ENCODE measurements at places on chromosomes 12 and 14.
A peak's percentile ranks its signal among the peaks of the same experiment; 100 is the strongest.

GRCh38 chr14:89325299-89325883 is 91.6 kb downstream of the FOXN3 start:
- DNase-seq, result no peak

- no peak for DNase-seq
Observed at GRCh38 chr14:91299121-91300115, 54.9 kb upstream of the GPR68 start.

- DNase-seq, result no peak
Observed at GRCh38 chr14:73754911-73755360, 40.8 kb upstream of the PNMA1 start.

GRCh38 chr12:67220065-67220464 is 49.1 kb upstream of the CAND1 start:
- no peak for DNase-seq

GRCh38 chr12:46472893-46473633 is 100.5 kb upstream of the SLC38A2 start:
- DNase-seq, result peak; percentile 23

- no peak for DNase-seq
Observed at GRCh38 chr12:103819312-103819711, 21.7 kb downstream of the NT5DC3 start.

- no peak for DNase-seq
Observed at GRCh38 chr12:119528241-119528640, 65.3 kb upstream of the TMEM233 start.

- DNase-seq, result peak; percentile 91
Observed at GRCh38 chr12:117685110-117685926, 283.5 kb downstream of the KSR2 start.

DNA sequence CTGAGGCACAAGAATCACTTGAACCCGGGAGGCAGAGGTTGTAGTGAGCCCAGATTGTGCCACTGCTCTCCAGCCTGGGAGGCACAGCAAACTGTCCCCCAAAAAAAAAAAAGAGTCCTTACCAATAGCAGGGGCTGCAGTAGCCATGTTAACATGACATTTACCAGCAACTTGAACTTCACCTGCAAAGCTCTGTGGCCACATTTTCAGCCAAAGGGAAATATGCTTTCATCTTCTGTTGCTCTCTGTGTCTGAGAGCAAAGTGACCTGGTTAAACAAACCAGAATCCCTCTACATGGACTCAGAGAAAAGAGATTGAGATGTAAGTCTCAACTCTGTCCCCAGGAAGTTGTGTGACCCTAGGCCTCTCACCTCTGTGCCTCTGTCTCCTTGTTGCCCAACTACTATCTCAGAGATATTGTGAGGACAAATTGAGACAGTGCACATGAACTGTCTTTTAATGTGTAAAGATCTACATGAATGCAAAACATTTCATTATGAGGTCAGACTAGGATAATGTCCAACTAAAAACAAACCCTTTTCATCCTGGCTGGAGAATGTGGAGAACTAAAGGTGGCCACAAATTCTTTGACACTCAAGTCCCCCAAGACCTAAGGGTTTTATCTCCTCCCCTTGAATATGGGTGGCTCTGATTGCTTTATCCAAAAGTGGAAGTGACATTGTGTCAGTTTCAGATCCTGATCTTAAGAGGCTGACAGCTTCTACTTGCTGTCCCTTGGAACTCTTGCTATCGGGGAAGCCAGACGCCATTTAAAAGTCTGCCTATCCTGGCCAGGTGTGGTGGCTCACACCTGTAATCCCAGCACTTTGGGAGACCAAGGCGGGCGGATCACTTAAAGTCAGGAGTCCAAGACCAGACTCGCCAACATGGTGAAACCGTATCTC is 24.7 kb upstream of the P2RX4 start:
- DNase-seq, result no peak

DNA sequence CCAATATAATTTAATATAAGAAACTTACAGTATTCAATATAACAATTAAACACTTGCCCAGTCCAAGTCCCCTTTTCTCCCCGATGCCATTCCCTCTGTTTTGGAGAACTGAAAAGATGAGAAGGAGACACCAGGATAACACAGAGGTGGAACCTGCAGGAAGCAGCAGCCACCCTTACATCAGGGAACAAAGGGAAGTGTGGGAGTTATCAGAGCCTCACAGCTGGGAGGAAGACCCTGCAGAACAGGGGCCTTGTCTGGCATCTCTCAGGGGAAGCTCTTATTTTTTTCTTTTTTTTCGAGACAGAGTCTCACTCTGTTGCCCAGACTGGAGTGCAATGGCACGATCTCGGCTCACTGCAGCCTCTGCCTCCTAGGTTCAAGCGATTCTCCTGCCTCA is 52.6 kb downstream of the CALM1 start:
- no peak for DNase-seq

- DNase-seq, result peak; percentile 63
Observed at GRCh38 chr14:73242357-73242901, 5.1 kb downstream of the PAPLN start.

GRCh38 chr14:22194664-22195063 is 394.4 kb downstream of the DAD1 start:
- DNase-seq, result no peak

DNA sequence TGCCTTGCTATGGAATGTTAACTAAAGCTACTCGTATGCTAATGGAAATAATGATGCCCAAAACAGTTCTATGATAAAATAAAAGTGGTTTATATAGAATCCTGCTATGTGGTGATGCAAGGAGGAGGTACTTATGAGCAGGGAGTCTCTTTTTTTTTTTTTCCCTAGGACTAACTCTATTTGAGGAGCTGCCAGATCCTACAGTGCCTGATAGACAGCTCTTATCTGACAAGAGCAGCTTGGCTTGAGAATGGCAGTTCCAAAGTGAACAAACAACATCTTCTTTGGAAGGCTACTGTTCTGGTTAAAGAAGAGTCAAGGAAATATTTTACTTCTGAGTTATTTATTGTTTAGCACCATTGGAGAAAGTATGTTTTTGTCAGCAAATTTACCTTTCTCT is 10.2 kb upstream of the ACSM4 start:
- DNase-seq, result no peak

DNA sequence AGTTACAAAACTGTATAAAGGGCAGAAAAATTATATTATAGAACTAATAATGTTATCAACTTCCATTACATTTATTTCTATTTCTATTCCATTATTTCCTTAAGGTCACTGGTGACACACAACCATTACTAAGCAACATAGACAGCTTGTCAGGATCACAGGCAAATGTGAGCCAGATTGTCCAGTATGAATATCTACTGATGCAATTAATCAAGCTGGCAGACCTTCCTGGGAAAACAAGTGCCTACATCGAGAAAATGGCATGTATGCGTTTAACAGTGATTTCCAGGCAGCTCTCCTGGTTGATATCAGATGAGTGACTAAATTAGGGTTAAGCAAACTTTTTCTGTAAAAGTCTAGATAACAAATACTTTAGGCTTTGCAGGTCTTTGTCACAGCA is 36.9 kb upstream of the TSPAN8 start:
- no peak for DNase-seq

DNA sequence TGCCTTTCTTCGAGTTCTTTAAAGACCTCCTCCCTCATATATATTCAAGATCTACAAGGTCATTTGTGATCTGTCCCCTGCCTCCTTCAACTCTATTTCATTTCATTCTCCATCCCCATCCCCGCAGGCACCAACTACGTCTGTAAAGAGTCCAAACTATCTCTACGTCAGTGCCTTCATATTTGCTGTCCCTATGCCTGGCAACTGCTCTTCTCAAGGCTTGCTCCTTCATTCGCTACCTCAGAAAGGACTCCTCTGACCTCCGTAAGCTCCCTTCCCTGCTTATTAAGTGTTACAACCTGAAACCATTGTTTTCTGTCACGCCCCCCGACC is 650 bp downstream of the LLPH start:
- DNase-seq, result no peak

- DNase-seq, result no peak
Observed at GRCh38 chr12:67797185-67797741, 148.7 kb downstream of the DYRK2 start.

DNA sequence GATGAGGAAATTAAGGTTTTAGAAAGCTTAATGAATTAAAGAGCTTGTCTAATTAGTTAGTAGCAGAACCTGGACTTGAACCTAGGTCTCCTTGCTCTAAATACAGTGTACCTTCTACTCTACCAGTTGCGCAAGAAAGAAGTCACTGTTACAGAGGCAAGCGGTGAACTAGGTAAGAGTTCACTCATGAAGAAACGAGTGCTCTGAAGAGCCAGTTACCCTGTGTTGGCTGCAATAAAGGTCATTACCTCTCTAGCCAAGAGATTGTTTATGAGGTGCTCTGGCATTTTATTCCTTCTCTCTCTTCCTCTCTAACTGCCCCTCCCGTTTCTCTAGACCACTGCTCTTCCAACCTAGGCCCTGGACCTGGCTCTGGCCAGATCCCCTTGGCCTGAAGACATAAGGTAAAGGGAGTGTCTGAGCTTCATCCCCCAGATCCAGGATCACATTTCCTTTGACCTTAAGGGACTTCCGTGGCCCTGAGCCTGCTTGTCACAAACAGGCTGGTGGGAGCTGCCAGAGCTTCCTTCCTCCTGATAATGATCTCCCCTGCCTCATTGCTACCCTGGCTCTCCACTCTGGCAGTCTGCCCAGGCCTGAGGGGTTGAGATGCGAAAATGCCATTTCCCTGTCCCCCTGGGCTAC is 1.9 kb downstream of the RNASE7 start:
- no peak for DNase-seq

GRCh38 chr12:104738776-104739642 is 219.1 kb downstream of the SLC41A2 start:
- no peak for DNase-seq

DNA sequence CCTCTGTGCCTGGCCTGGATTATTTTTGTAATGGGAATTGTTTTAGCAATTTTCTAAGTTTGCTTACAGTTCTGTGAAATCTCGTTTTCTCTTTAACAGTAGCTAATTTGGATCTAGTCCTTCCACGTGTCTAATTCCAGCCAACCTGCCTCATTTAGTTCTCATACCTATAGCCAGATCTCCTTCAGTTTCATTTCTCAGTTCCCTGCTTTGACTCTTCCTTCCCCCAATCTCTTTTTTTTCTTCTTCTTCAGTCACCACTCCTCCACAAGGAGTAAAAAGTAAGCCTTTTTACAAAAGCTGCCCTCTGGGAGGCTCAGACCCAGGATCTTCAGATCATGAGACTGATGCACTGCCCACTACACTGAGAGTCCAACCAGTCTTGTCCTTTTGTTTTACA is 1.4 kb downstream of the THTPA start:
- DNase-seq, result no peak

GRCh38 chr14:90991690-90992443 is 68.6 kb downstream of the RPS6KA5 start:
- DNase-seq, result no peak

GRCh38 chr12:53696655-53697331 is 20.9 kb upstream of the ATP5MC2 start:
- no peak for DNase-seq

GRCh38 chr12:89875809-89876208 is 167.2 kb upstream of the ATP2B1 start:
- no peak for DNase-seq

DNA sequence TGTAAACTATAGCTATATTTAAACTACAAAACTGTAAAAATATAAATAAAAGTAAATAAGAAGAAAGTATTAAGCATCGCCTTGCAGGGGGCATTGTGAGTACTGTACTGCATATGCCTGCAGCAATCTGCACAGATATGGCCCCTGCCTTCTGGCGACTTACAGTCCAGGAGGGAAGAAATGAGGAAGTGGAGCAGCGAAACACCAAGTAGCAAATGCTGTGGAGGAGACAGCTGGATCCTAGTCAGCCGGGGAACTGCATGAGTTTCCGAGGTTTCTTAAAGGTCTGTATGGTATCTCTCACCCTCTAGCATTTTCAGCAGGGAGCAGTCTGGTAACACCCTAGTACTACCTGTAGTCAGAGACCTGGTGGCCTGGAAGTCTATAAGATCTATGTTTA is 256.9 kb downstream of the CACNA1C start:
- DNase-seq, result no peak

DNA sequence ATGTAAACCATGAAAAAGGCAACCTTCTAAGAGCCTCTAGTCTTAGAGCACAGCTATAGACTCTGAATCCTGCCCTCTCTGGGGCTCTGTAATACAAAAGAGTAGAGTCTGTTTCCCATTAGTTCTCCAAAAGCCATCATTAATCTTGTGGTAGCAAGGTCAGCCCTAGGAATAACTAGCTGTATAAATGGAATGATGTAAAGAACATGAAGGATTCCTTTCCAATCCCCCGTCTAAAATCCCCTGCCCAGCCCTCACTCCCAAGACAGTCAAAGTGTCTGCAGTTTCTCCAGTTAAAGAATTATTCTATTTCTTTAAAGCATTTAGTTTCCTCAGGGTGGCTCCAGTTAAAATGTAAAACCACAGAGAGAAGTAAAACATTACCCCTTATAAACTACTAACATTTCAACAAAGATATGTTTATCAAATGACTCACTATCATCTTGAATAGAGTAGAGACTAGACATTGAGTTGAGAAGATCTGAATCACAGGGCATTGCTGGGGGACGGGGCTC is 104.2 kb downstream of the ST8SIA1 start:
- DNase-seq, result peak; percentile 12

- peak; percentile 60 for DNase-seq
Observed at GRCh38 chr12:96177013-96177412, 17.2 kb upstream of the ELK3 start.

- no peak for DNase-seq
Observed at GRCh38 chr14:61530896-61531295, 164.4 kb upstream of the HIF1A start.

- no peak for DNase-seq
Observed at GRCh38 chr12:12929696-12930095, 22.3 kb downstream of the GPRC5D start.

GRCh38 chr12:72234886-72235285 is 37.3 kb upstream of the TRHDE start:
- no peak for DNase-seq

- DNase-seq, result no peak
Observed at GRCh38 chr12:76084863-76085519, 506 bp upstream of the NAP1L1 start.

DNA sequence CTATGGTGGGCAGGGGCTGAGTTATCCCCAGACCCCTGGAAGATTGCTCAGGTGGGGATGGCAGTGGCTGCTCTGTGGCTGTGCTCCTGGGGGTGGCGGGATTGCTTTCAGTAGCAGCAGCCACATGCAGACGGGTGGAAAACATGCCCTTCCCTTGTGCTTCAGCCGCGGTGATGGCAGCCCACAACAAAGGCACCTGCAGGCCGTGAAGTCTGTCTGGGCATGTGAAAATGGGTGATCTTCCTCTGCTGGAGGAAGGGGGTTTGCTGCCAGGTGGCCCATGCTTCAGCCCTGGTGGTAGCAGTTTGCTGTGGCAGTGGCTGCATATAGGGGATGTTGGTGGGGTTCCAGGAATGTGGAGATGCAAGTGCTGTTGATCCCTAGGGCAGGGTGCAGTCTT is 326.2 kb upstream of the RGS6 start:
- no peak for DNase-seq

Measured in RCC 7860 (cell line).